ENCODE measurements at places on chromosomes 7 and 10.

DNA sequence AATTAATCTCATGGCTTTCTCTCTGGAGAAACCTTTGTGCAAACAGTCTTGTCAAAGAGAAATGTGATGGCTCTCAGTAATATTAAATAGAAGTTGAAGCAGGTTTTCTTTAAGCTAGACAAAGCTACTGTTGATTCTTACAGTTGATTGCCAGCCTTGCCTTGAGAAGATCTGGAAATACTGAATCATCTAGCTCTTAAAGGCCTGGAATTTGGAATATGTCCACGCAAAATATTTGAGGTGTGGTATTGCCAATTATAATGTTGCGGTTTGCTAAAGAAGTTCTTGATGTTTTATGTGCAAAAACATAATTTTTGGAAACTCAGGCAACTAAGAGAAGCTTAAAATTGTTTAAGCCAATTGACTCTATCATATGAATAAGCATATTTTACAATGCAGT, 371.9 kb downstream of the PHF14 start:
- no peak for DNase-seq

DNA sequence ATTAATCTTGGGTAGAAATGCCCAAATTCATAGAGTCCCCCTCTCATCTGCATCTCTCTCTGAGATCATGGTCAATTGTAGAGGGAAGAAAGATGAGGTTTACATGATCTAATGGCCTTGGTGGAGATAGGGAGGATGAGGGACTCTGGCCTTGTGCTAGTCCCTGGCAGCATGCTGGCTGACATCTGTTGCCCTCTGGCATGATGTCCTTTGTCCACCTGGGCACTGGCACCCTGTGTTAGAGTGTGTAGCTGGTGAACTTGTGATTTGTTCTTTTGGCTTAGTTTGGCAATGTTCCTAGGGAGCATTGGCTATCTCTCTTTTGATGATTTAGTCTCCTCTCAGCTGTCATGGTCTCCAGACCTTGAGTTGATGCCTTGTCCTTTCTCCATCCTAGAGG, 103.2 kb downstream of the DYNC1I1 start:
- DNase-seq = no peak

DNA sequence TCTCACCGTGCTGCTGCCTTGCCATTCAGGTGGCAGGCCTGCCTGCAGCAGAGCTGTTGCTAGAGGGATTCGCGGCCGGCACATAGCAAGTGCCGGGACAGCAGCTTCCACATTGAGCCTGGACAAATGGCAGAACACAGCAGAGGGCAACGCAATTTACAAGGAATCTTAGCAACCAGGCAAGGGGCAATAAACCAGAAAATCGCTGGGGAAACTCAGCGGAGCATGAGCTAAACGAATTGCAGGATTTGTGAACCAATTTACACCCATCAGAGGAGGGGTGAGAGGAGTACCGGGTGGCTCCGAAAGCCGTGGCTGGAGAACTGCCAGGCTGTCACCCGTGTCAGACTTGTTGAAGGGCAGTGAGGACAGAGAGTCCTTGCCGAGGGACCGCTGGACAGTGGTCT, 58.6 kb upstream of the LOXL4 start:
- DNase-seq = no peak

DNA sequence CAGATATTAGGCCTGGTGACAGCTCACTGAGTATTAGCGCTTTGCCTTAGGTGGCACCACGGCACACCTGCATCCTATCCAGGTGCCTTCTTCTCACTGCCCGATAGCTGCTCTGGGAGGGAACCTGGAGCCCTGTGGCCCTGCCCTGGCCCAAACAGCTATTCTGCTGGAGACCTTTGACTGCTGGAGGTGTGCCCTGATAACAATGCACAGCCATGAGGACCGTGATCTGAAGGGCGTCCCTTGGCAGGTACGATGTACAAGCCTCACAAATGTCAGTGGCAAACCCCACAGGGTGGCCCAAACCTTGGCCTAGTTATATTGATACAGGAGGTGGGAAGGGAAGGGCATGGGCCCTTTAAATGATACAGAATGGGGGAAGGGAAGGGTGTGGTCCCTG, 259.5 kb downstream of the GRID1 start:
- no peak for DNase-seq

GRCh38 chr10:112231602-112232400, 48.2 kb upstream of the GPAM start:
- no peak for DNase-seq

DNA sequence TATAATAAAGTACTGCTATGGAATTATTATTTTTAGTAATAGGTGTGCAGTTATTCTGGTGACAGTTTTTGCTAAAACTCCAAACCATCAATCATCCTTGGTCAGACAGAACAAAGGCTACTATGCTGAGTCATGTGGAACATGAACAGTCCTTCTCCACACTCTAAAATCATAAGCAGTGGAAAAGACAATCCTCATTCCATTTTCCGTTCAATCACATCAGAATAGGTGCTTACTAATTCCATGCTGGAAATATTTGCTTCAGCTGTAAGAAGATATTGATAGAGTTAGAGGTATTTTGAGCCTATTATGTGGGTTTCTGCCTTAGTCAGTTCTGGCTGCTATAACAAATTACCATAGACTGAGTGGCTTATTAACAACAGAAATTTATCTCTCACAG, 82.9 kb downstream of the FAM13C start:
- no peak for DNase-seq

DNA sequence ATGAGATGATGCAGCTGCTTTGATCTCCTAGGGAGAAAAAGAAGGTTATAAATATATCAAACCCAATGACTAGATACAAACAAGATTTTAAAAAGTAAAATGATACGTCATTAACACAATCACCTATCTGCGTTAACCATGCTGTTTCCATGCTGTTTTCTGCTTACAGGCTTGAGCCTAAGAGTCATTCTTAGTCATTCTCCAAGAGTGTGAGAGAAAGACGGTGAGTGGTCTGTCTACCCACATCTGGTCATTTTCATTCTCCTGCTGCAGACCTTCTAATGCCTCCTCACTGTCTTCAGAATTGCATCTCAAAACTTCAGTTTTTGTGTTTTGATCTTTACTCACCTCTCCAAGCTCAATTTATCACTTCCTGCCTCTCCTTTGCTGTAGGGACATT, 98.0 kb upstream of the ELMO1 start:
- no peak for DNase-seq

DNA sequence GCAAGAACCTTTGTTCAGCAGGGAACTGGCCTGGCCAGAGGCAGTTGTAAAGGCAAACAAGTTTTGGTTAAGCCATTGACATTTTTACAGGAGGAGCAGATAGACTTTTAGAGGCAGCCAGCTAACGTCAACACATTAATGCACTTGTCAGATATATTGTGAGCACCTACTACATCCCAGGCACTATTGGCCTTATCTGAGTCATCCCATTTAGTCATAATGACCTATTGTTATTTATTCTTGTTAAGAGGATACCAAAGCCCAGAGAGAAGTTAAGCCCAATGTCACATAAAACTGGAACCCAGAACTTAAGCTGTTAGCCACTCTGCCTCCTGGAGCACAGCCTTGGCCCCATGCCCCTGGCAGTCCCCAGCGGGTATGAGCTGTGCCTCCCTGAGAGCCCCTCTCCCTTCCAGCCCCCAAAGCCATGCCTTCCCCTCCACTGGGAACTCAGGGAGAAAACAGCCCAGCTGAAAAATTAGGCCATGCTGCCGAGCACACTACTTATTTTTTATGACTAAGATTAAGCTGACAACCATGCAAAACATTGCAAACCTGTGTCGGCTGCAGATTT, 32.7 kb upstream of the TRIM8 start:
- no peak for DNase-seq

DNA sequence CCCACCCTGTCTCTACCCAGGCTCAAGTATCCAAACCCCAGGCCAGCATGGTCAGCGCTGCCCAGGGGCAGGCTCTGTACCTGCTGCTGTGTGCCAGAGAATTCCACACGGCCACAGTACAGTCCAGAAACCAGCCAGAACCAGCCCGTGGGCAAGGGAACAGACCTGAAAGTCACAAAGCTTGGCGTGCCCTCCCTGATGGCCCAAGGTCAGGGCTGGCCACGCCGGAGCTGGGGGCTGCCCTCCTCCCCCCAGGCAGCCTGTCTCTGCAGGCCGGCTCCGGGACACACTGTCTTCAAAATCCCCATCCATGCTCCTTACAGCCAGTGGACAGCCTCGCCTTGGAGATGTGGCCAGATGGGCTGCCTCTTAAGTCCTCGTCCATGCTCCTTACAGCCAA, 78.4 kb downstream of the CTBP2 start:
- DNase-seq = no peak

DNA sequence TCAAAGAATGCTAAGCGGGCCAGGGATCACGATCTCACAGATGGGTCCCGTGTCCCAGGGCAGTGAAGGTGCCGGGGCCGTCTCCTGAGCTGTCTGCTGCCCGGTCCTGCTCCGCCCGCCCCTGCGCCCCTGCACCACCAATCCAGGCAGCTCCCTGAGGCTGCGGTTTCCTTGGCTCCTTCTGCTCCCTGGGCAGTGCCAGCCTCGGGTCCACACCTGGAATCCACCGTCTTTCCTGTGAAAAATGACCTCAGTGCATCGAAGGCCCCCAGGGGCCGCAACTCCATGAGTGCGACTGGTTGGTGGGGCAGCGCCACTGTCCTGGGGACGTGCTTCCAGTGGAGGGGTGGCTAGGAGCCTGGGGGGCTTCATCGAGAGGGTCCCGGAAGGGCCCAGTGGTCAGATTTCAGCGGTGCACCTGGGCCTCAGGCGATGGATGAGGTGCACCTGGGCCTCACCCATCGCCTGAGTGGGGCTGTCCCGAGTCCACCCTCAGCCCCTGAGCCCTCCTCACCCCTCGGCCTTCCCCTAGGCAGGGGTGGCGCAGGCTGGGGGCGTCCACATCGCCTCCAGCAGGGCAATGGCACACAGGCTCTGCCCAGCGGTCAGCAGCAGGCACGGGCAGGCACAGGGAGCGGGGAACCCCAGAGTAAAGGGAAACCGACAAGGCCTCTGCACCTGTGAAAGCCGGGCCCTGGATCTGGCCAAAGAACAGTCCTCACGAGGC, 27.2 kb downstream of the ADGRA1 start:
- no peak for DNase-seq

DNA sequence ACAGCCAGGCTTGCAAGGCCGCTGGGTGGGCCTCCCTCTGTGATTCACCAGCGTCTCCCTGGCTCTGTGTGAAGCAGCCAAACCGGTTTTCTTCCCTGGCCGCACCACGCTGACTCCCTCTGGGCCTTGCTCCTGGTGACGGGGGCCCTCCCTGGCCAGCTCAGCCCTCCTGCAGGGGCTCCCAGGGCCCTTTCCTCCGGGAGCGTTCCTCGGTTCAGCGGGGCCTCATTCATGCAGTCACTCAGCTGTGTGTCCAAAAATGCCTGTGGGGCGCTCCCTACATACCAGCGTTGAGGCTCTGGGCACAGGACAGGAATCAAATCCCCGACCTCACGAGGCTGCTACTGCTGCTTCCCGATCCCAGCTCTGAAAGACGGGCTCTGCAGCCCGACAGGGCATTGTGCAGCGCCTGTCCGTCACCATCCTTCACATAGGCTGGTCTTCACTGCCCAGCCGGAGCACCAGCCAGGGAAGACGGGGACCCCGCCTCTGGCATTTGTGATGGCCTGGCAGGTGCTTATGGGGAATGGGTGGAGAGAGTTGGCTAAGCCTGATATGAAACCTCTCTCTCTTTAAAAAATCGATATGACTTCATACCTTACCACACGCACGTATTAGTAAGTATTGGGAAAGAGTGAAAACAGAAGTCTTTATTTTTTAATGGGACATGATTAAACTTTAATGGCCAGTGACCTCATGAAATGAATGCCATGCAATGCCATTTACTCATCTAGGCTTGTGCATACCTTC, 110.0 kb upstream of the SHH start:
- no peak for DNase-seq

- DNase-seq = no peak
These were observed 50.3 kb downstream of the HIP1 start for GRCh38 chr7:75688200-75689136.

GRCh38 chr7:147182874-147183273, 1066.3 kb downstream of the CNTNAP2 start:
- DNase-seq = no peak

- no peak for DNase-seq
These were observed 60.4 kb downstream of the DNAJB6 start for GRCh38 chr7:157397036-157397720.

DNA sequence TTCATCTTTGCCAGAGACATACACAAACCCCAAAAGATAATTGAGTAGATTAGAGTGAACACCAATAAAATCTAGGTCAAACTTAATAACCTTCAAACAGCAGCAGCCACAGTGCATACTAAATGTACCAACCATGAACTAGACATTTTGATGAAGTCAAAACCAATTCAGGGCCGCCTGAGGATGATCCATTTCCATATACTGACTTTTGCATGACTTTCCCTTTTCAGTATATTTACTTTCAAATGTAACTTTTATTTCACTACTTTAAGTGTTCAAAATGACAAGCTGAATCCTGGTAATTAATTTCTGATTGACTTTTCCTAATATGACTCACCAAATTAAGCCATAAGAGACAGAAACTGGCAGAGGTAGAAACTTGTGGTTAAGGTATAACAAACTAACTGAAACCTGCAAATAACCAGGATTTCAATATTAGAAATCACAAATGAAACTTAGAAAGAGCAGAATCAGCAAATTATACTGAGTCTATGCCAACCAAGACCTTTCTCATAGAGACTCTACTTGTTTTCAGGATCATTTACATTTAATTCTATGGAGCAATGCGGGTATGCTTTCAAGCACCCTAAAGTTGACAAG, 171.9 kb upstream of the LRRN3 start:
- no peak for DNase-seq

DNA sequence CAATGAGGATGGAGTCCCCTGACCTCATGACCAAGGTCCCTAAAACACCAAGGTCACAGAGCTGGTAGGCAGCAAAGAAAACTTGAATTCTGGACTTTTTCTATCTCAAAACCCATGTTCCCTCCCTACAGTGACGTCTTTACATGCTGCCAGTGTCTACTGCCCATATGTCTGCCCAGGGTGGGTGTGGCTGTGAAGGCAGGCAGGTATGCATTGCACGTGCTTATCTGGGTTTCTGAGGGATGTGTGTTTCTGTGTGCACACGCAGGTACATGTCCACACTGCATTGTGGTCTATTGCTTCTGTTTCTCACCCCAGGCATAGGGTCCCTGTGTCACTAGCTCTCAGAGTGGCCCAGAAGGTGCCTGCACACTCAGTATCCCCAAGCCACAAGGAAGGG, 13.5 kb downstream of the ATP6V1F start:
- DNase-seq = no peak

- DNase-seq = no peak
These were observed 333.1 kb downstream of the CXCL12 start for GRCh38 chr10:44051584-44052385.

- no peak for DNase-seq
These were observed 173.3 kb downstream of the ELFN1 start for GRCh38 chr7:1843271-1843861.

GRCh38 chr7:27102581-27103442, at the start of gene HOXA2:
Gene HOXA2 (minus strand): TSS chr7:27102683. CDS start chr7:27102500, 183 bp downstream.
- no peak for DNase-seq

GRCh38 chr10:2049560-2049959, 312.2 kb upstream of the ADARB2 start:
- no peak for DNase-seq

All from activated T-cell treated with anti-CD3 and anti-CD28 coated beads, Interleukin-2, amount 50 U/mL, for 48 hours (primary cell).